ENCODE measurements at places on chromosomes 16 and 17. TPM values are rescaled to one million over a fixed set of nuclear protein-coding genes. Genes with fewer than 3 reads are reported as not detected.

DNA sequence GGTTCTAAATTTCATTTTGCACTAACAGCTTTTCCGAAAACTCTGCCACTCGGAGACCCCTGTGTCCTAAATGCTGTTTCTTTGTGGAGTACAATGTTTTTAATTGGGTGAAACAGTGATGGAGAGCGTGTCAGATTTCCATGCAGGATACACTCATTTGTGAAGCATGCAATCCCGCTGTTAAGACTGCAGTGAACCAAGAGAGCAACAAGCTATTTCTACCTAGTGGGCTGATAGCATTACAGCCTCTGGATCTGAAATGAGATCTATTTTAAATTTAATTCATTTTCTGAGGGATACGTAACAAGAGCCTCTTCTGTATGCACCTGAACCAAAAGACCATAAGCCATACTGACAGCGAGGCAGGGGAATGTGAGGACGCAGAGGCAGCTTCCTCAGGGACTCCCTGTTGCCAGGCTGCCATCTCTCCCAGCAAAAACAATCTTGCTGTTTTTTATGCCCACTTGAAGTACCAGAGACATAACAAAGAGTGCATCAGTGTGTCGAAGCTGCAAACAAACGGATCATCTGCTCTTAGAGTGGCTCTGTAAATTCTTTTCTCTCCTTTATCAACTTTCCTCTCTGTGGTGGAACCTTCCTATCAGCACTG lies 199.9 kb upstream of the COX10 start:
- H3K4me1 ChIP-seq = peaks cover 4% of the 10 kb centered on the region
- H3K27me3 ChIP-seq = no peaks in the 10 kb centered on the region
- H3K36me3 ChIP-seq = no peaks in the 10 kb centered on the region
- H3K4me3 ChIP-seq = no peak overlapping the region
- no peak overlapping the region for H3K27ac ChIP-seq
- DNase-seq = no peak

DNA sequence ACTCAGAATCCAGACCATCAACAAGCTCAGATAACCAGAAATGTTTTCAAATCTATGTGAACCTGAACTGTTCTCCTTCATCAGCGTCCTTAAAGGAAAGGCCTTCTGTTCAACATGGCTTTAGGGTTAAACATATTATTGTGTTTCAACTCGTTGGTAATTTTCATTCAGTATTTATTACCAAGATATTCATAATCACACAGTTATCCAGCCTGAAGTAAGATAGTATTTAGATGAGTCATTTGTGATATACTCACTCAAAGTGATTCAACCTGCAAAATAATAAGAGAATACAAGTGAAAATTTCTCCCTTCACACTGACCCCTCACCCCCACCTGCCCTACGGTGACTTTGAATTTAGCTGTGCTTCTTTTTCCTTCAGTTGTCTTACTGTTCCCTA lies 3.0 kb downstream of the CYLD start:
- H3K36me3 ChIP-seq = peaks cover 36% of the 10 kb centered on the region
- no peak overlapping the region for H3K4me3 ChIP-seq
- no peak overlapping the region for H3K27ac ChIP-seq
- peaks cover 4% of the 10 kb centered on the region for H3K4me1 ChIP-seq
- no peak for DNase-seq
- H3K27me3 ChIP-seq = no peaks in the 10 kb centered on the region

GRCh38 chr17:83031321-83031945 lies 48.0 kb upstream of the METRNL start:
- no peaks in the 10 kb centered on the region for H3K4me1 ChIP-seq
- no peak overlapping the region for H3K4me3 ChIP-seq
- H3K27me3 ChIP-seq = no peaks in the 10 kb centered on the region
- H3K27ac ChIP-seq = no peak overlapping the region
- H3K36me3 ChIP-seq = no peaks in the 10 kb centered on the region

DNA sequence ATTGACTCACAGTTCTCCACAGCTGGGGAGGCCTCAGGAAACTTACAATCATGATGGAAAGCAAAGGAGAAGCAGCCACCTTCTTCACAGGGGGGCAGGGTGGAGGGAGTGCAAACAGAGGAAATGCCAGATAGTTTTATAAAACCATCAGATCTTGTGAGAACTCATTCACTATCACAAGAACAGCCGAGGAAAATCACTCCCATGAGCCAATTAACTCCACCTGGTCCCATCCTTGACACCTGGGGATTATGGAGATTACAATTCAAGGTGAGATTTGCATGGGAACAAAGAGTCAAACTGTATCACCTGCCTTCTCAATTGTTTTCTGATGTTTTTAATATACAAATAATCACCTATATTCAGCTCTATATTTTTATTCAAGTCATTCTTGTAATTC lies 1527.3 kb upstream of the GOT2 start:
- no peak for DNase-seq
- no peaks in the 10 kb centered on the region for H3K4me1 ChIP-seq
- H3K27me3 ChIP-seq = no peaks in the 10 kb centered on the region
- no peak overlapping the region for H3K4me3 ChIP-seq
- no peaks in the 10 kb centered on the region for H3K36me3 ChIP-seq

DNA sequence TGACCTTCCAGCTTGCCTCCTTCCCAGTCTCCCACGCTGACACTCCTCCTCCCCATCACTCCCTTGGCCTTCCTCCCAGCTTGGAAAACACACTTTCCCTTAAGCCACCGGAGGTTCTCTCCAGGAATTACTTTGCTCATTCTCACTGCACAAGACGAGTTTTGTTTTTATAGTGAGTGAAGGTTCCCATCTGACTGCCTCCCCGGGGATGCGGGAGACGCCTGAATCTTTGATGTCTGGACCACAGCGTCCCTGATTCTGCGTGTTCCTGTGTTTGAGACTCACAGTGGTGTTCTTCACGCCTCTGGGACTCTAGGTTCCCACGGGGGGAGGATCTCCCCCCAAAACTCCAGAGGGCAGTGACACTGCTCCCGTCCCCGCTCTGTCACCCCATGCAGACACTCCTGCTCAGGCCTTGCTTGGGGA lies 2.0 kb downstream of the DNAI2 start:
- H3K4me3 ChIP-seq = no peak overlapping the region
- peaks cover 11% of the 10 kb centered on the region for H3K27me3 ChIP-seq
- H3K36me3 ChIP-seq = no peaks in the 10 kb centered on the region
- peak overlapping the region; percentile 60 for H3K27ac ChIP-seq
- peak; percentile 79 for DNase-seq

DNA sequence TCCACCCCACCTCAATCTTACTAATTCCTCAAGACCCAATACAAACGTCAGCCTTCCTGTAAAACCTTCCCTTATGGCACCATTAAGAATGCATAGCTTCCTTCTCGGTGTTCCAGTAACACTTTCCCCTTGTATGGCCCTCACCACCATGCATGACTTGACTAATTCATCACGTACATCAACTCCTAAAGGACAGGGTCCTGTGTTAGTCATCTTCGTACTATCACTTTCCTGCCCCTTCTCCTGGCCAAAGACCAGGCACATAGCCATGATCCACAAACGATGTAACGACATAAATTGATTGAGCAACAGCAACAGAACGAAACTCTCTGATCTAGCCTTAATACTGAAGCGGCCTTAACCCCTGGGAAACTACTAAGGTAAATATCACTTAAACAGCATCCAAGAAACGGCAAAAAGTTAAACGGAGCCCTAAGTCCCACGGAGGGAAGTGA lies 612 bp downstream of the PSMD12 start:
- no peaks in the 10 kb centered on the region for H3K27me3 ChIP-seq
- H3K27ac ChIP-seq = peak overlapping the region; percentile 95
- H3K4me1 ChIP-seq = peaks cover 38% of the 10 kb centered on the region
- H3K36me3 ChIP-seq = peaks cover 19% of the 10 kb centered on the region
- peak overlapping the region; percentile 77 for H3K4me3 ChIP-seq

PPP1R1B gene
- total RNA-seq = 1.2 TPM

- no peaks in the 10 kb centered on the region for H3K27me3 ChIP-seq
- H3K27ac ChIP-seq = peak overlapping the region; percentile 92
- H3K4me1 ChIP-seq = peaks cover 88% of the 10 kb centered on the region
- peak overlapping the region; percentile 94 for H3K4me3 ChIP-seq
- H3K36me3 ChIP-seq = no peaks in the 10 kb centered on the region
Measured at GRCh38 chr16:57534881-57535658, 1.3 kb downstream of the CCDC102A start.

DNA sequence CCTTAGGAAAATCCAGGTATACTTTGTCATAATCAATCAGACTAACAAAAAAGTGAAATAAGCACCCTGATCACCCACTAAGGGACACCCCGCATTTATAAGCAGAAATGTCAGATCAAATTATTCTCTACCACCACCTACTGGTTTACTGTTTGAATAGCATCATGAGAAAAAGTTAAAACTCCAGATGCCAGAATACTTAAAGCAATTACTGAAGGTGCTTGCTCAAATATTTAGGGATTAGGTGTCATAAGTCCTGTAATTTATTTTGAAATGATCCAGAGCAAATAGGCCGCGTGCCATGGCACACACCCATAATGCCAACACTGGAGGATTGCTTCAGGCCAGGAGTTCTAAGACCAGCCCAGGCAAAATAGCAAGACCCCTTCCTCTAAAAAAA lies 2.3 kb downstream of the TOP2A start:
- no peaks in the 10 kb centered on the region for H3K4me1 ChIP-seq
- H3K27me3 ChIP-seq = peaks cover 11% of the 10 kb centered on the region
- no peak overlapping the region for H3K27ac ChIP-seq
- peaks cover 4% of the 10 kb centered on the region for H3K36me3 ChIP-seq
- DNase-seq = no peak
- no peak overlapping the region for H3K4me3 ChIP-seq

NPIPB13 gene
- 12.3 TPM for total RNA-seq

ZNF747 gene
- 9.6 TPM for total RNA-seq

ACE gene
- total RNA-seq = 16.5 TPM

ASGR2 gene
- total RNA-seq = not detected

- DNase-seq = no peak
- peak within 1 kb of the TSS; percentile 2 for H3K4me3 ChIP-seq
- H3K27ac ChIP-seq = no peak within 1 kb of the TSS
- H3K27me3 ChIP-seq = peaks cover 58% of the 10 kb centered on the region
- peaks cover 59% of the 10 kb centered on the region for H3K4me1 ChIP-seq
Measured at GRCh38 chr17:76074390-76075363, at the start of gene GALR2. Gene GALR2 (plus strand): TSS chr17:76074781. CDS start chr17:76074884, 103 bp downstream.

KRT25 gene
- not detected for total RNA-seq

DNA sequence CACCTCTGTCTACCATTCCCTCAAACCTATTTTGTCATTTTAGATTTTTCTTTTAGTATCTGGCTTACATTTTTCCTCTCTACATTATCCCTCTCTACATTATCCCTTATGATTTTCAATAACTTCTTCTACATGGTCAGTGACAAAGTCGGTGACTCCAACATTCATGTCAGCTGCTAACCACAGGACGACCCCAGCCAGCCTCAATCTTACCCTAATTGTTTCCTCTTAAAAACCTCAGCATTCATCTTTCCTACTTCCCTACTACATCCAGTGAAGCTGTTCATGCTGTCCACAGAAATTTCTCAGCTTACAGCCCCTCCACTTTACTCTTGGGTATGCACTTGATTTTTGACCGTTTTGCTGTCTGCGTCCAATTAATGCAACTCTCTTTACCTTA lies 8.3 kb downstream of the MYH10 start:
- H3K36me3 ChIP-seq = no peaks in the 10 kb centered on the region
- no peak for DNase-seq
- H3K27me3 ChIP-seq = no peaks in the 10 kb centered on the region
- H3K4me1 ChIP-seq = no peaks in the 10 kb centered on the region
- H3K27ac ChIP-seq = no peak overlapping the region

HBA2 gene
- 450 TPM for total RNA-seq

- no peak for DNase-seq
- H3K36me3 ChIP-seq = no peaks in the 10 kb centered on the region
- H3K27ac ChIP-seq = no peak overlapping the region
- H3K4me3 ChIP-seq = no peak overlapping the region
- no peaks in the 10 kb centered on the region for H3K27me3 ChIP-seq
Measured at GRCh38 chr16:59144841-59145240, 410.7 kb upstream of the GOT2 start.

- H3K4me1 ChIP-seq = peaks cover 24% of the 10 kb centered on the region
- H3K27me3 ChIP-seq = no peaks in the 10 kb centered on the region
- no peak for DNase-seq
- H3K27ac ChIP-seq = no peak overlapping the region
Measured at GRCh38 chr16:1944612-1945199, 1.7 kb upstream of the MSRB1 start.

DNA sequence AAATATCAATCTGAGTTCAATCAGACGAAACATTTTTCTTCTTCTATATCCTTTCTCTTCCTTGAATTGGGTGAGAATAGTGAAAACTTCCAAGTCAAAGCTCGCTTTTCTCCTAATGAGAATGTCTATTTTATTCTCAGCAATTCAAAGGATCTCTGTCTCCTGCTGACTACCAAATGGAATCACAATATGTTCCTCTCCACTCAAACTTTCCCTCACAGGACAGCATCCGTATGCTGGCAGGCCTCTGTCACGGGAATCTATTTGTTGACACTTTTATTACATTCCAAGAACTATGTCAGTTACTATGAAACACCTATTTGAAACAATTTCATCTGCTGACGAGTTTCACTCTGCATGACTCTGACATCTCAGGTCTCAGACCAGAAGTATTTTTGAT lies 1196.6 kb downstream of the CDH11 start:
- DNase-seq = no peak
- no peaks in the 10 kb centered on the region for H3K4me1 ChIP-seq
- no peaks in the 10 kb centered on the region for H3K36me3 ChIP-seq
- no peak overlapping the region for H3K4me3 ChIP-seq
- no peaks in the 10 kb centered on the region for H3K27me3 ChIP-seq

MEOX1 gene
- 16.1 TPM for total RNA-seq

- H3K4me3 ChIP-seq = no peak overlapping the region
- H3K27ac ChIP-seq = no peak overlapping the region
- DNase-seq = no peak
- H3K27me3 ChIP-seq = no peaks in the 10 kb centered on the region
Measured at GRCh38 chr17:8503807-8504206, 68.1 kb downstream of the NDEL1 start.

GRCh38 chr17:78895322-78895721 lies 7.7 kb downstream of the CEP295NL start:
- peaks cover 92% of the 10 kb centered on the region for H3K4me1 ChIP-seq
- no peak for DNase-seq
- peak overlapping the region; percentile 19 for H3K27ac ChIP-seq
- no peaks in the 10 kb centered on the region for H3K27me3 ChIP-seq

DNA sequence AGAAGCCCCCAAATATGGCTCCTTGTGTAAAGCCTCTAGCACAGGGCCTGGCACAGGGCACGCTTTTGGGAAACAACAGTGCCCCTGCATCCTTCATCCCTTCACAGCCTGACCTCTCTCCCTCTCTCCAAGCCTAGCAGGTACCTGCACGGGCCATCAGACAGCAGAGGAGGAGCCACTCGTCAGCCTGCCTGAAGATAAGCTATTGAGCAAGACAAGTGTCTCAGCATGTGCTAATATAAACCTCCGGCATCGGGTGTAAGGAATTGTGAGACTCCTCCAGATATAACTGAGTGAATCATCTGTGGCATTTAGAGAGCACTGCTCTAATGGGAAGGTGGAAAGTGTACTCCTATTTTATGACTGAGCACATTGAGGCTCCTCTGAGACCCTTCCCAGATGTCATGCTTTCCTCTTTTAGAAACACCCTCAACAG lies 38.3 kb downstream of the TBX4 start:
- H3K4me3 ChIP-seq = no peak overlapping the region
- no peak overlapping the region for H3K27ac ChIP-seq
- no peaks in the 10 kb centered on the region for H3K27me3 ChIP-seq
- H3K4me1 ChIP-seq = no peaks in the 10 kb centered on the region
- no peaks in the 10 kb centered on the region for H3K36me3 ChIP-seq

GNGT2 gene
- total RNA-seq = 2.5 TPM

Data from heart left ventricle (tissue), 16 donors.